ENCODE measurements at places on chromosomes 4 and X. TPM values are rescaled to one million over a fixed set of nuclear protein-coding genes. Genes with fewer than 3 reads are reported as not detected.

The MAGEB17 gene
- total RNA-seq: not detected

DNA sequence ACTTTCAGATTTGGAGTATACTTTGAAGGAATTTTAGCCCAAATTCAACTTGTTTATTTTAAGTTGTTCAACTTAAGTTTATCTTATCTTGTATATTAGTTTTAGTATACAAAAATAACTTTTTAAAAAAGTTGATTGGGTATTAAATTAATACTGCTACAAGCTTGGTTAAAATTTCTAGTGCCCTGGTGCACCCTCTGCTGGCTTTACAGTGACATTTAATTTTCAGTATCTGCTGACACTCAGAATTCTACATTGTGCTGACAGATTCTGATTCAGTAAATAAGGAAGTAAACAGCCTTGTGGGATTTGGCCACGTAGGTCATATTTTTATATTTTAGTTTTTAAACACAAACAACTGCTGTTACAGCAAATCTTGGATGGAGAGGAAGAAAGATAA lies 2.9 kb downstream of the EDA start:
- DNase-seq: no peak

- DNase-seq: peak; percentile 73
These were observed 284.1 kb upstream of the TENM3 start for GRCh38 chr4:181959121-181959520.

The ADGRG2 gene
- total RNA-seq: 0.17 TPM

DNA sequence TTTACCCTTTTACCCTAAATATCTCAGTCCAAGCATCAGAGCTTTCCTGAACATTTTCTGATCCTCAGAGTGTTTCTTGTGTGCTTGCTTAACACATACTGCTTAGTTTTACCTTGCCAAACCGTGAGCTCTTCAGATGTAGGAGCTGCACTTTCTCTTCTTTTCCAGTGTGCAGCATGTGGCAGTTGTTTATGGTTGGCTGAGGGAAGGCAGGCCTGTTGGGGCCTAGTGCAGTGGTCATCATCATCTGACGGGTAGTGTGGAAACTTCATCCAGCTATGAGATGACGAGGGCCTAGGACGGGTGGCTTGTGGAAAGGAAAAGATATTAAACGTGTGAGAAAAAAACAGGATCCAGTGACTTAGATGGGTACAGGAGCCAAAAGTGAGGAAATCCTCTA lies 21.5 kb downstream of the VBP1 start:
- DNase-seq: no peak

DNA sequence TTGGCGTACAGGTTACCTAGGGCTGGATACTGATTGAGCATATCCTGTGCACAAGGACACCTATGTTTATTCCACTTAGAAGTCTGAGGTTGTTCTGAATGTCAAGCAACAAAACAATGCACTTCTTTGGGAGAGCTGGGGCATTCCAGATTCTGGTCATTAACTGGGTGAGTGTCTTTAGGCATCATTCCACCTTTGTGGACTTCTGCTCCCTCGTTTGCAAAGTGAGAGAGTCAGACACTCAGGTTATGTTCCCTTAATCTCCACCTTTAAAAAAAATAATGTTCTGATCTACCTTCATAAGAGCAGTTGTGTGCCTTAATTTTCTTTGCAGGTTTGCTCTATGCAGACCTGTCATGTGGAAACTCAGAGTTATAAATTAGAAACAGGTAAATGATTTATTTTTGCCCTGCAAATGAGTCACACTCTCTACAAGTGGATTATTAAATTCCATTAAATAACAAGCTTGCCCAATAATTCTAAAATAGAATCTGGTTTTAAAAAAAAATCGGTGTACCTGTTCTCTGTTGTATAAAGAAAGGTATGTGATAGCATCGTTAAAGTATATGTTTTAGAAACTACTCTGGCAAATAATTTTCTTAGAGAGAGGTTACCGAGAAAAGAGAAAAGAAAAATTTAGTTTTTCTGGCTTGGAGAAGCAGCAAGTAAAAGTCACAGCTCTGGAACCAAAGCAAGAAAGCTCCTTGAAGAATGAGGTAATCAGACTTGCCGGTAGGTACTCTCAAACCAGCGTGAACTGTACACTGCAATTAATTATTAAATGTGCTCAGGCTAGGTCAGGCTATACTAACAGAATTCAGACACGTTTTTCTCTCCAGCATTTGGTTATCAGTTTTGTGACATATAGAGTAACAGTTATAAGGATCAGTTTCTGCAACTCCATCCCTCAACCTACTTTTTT lies 93.2 kb downstream of the SORBS2 start:
- DNase-seq: peak; percentile 88

DNA sequence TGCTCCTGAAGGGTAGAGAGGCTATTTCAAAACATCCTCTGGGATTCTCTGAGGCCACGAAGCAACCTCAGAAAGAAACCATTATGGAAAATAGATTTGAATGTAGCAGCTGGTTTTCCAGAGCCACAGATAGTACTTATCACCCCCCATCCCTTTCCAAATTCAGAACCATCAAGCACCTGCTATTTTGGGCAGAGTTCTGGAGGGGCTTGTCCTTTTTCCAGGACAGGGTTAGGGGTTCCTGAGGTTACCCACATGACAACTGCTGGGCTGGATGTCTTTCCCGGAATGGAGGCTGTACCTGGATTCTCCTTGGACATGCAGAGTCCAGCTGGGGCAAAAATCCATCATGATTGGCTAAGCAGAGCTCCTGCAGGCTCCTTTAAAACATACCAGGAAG lies 22.0 kb upstream of the ZXDA start:
- DNase-seq: no peak

- DNase-seq: no peak
These were observed 3.6 kb downstream of the GEMIN8 start for GRCh38 chrX:14026121-14026520.

GRCh38 chr4:73816814-73817213 lies 19.7 kb upstream of the CXCL6 start:
- DNase-seq: peak; percentile 80

The DGKK gene
- total RNA-seq: under 0.01 TPM

The BANK1 gene
- 1.4 TPM for total RNA-seq

DNA sequence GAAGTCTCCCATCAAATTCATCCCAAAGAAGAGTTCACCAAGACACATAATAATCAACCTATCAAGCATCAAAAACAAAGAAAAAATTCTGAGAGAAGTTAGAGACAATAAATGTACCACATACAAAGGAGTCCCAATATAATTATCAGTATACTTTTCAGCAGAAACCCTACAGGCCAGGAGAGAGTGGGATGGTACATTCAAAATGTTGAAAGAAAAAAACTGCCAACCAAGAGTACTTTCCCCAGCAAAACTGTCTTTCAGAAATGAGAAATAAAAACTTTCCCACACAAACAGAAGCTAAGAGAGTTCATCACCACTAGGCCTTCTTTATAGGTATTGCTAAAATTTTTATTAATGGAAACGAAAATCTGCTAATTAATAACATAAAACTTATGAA lies 164.4 kb upstream of the LNX1 start:
- DNase-seq: no peak

DNA sequence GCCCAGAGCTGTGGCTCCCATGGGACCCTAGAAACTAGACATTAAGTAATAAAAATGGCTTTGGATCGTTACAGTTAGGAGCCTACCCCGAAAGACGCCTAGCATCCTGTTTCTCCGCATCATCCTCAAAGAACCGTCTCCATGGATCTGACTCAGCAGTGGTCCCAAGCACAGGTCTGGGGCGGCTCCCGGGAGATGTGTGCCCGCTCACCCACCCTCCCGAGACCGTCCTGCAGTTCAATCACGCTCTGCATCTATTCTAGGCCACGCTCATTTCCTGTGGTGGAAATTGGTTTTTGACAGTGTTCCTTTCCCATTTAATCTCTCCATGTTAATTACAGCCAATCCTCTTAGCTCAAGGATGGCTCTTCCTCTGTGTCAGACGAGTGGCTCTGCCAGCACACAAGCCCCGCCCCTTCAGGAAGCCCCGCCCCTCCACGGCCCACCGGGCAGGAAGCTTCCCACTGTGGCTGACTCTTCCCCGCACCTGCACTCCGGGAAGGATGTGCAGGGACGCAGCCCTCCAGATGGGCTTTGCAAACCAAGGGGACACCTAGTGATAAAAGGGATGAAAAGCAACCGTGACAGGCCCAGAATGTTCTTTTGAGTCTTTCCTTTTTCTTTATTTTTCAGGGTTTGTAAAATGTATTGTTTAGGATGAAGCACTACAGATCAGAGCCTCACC lies 34.5 kb upstream of the HELT start:
- peak; percentile 39 for DNase-seq
